ENCODE measurements at places on chromosomes 5 and 9. TPM values are rescaled to one million over a fixed set of nuclear protein-coding genes. Genes with fewer than 3 reads are reported as not detected.
A peak's percentile ranks its signal among the peaks of the same experiment; 100 is the strongest.

- no peak for DNase-seq
These were observed 248.0 kb downstream of the NTRK2 start for GRCh38 chr9:84917366-84918070.

PRDM9 gene
- total RNA-seq = not detected

S100Z gene
- total RNA-seq = not detected

DNA sequence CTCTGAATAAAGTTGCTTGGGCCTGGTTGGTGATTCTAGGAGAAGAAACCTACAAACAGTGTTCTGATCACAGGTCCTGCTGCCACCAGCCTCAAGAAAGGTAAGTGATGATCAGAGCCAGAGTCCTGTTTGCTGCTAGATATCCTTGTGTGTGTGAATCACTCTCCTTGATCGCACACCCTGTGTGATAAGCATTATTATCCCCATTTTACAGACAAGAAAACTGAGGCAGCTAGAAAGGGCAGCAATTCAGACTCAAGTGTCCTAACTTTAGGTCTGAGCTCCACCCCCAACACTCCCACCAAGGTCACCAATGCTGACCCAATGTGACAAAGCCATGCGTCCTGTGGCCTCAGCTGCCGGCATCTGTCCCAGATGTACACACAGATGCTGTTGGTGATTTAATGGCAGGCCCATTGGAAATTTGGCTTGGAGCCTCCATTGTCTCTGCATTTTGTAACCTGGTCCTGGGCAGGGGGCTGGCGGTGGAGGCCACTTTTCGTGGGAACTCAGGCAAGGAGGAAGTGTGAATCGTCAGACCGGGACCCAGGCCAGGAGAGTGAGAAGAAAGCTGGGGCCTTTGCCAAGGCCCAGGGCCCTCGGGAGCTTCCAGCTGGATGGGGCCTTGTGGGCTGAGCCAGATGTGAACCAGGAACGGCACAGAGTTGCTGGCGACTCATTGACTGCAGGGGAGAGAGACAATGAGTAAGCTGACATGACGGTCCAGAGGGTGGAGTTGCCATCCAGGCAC is 29.8 kb upstream of the GGTA1 start:
- DNase-seq = peak; percentile 4

DNA sequence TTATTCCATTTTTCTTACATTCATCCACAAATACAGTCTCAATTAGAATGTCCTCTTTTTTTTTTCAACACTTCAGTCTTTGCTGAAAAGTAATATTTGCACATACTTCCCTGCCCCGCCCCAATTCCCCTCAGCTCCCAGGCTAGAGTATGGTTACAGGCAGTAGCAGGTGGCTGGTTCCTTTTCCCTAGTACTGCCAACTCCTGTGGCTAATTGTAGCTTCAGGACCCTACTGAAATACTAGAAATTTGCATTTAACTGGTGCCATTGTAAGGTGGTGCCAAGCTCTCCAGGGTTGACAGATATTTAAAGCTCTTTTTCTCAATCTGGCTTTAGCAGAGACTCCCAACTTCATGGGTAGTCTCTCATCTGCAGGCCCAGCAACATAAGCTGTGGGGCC is 80.3 kb downstream of the FAM81B start:
- no peak for DNase-seq

GRCh38 chr9:23850242-23850689 is 24.2 kb upstream of the ELAVL2 start:
- no peak for DNase-seq

DNA sequence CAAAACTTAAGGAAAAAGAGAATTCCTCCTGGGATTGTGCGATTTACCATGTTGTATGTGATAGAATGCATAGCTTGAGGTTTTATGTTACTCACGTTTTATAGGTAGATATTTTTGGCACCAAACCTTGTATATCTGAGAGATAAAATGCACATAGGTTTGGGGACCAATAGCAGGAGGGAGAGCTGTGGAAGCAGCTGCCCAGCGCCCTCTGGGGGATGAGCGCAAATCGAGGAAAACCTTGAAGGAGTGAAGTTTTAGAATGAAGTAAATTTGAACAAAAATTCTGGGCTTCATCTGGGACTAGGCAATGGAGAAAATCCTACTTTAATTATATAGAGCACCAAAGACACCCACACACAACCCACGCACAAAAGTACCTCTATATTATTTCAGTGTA is 197.0 kb downstream of the ADCY2 start:
- no peak for DNase-seq

DNA sequence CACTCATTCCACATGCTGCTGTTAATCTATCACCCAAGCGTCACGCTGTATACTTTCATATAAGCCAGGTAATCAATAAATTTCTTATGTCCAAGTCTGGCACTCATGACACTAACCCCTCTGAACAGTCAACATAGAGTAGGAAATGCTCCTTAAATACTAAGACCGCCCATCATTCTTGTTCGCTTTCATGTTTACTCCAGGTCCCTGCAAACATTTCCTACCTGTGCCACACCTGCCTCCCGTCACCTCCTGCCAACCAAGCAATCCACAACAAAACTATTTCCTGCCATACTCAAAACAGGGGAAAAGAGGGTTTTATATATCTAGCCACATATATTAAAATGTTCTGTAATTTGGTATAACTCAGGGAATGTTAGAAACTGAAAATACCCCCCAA is 39.0 kb downstream of the ZFR start:
- no peak for DNase-seq

DNA sequence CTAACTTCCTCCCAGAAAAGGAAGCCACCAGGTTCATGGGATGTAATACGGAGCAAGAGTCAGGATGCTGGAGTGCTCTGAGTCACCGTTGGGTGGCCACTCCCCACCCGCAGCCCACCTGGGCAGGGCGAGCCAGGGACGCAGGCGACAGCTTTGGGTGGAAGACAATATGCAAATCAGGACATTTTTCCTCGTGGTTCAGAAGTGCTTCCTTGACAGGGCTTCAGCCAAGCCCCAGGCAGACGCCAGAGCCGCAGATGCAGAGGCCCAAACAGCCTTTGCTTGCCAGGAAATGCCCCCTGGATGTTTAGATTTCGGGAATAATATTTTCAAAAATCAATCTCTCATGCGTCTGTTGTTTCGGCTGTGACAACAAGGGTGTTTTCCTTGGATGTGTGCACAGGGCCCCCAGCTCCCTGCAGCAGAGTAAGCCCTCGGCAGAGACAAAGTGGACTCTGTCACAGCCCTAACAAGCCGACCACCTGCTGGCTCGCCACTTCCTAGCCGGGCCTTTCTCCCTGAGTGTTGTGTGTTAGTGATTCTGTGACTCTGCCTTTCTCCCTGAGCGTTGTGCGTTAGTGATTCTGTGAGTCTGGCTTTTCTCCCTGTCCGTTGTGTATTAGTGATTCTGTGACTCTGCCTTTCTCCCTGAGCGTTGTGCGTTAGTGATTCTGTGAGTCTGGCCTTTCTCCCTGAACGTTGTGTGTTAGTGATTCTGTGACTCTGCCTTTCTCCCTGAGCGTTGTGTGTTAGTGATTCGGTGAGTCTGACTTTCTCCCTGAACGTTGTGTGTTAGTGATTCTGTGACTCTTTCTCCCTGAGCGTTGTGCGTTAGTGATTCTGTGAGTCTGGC is 11.8 kb upstream of the SLC9A3 start:
- DNase-seq = no peak

DNA sequence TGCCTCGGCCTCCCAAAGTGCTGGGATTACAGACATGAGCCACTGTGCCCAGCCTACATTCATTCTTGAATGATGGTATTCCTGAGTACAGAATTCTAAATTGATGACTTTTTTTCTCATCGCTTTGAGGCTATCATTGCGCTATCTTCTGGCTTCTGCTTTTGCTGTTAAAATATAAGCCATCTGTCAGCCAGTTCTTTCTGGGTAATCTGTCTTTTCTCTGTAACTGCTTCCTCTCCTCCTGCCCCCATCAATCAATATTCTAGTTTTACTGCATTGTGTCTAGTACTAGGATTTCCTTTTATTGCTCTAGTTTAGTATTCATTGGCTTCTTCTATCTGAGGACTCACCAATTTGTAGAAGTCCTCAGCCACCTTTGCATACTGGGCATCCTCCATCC is 89.0 kb downstream of the PLPP1 start:
- no peak for DNase-seq

DNA sequence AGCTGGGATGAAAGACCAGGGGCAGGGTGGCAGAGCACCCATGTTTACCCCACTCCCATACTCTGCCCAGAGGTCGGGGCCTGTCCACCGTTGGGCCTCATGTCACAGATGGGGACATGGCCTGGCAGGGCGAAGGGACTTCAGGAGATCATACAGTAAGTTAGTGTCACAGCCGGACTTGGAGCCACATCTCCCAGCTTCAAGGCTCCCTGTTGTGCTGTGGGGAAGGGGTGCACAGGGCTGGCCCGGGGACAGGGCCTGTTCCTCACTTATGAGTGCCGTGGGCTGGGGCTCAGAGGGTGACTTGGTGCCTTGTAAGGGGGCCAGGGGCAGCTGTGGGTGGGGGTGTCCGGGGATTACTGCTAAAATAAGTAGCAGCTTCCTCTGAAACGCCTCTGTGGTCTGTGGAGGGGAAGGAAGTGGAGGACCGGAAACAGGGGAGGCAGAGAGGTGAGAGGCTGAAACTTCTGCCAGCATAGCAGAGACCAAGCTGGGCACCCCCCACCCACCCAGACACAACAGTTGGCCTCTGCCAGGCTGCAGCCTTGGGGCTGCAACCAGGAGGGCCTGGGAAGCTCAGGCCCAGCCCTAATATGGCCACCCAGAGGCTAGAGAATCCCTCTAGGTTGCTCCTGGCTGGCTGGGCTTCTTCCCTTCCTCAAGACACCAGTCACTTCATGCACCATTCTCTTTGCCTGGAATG is 41.1 kb upstream of the NEK6 start:
- DNase-seq = no peak

- no peak for DNase-seq
These were observed 45.3 kb upstream of the RICTOR start for GRCh38 chr5:39119404-39120051.

DNA sequence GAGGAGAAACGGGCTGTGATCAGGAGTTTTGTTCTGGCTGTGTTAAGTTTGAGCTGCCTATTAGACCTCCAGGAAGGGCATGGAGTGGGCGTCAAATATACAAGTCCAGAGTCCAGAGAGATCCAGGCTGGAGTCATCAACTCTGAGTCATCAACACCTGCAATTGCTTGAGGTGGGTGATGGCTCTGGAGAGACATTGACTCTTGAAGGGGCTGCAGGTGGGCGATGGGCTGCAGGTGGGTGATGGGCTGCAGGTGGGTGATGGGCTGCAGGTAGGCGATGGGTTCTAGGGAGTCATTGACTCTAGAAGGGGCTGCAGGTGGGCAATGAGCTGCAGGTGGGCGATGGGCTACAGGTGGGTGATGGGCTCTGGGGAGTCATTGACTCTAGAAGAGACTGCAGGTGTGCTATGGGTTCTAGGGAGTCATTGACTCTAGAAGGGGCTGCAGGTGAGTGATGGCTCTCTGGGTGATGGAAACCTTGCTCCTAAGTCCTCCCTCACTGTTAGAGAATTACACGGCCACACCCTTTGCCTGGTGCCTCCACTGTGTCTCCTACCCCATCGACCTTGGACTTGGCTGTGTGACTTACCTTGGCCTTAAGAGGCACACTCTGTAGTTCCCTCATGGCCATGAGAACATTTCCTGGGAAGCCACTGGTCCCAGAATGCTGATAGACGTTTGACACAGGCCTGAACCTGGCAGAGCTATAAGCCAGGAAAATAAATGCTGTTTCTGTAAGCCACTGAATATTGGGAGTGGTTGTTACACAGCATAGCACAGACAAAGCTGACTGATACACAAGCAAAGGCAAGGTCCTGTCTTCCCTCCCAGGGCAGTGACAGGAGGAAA is 10.4 kb upstream of the FIBCD1 start:
- DNase-seq = no peak

DNA sequence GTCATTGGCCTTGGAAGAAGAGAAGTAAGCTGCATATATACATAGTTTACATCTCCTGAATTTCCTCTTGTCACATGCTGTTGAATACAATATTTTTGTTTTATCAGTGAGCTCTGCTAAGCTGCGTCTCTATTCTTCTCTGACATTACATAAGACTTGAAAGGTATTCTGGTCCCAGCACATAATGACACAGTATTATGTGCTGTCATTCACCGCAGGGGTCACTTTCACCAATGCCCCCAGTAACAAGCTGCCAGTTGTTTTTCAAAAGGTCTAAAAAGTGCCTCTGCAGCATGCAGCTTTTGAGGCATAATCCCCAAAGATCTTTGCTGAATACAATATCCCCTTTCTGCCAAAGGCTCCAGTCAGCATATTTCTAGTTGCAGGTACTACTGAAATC is 349.0 kb upstream of the FAM174A start:
- DNase-seq = no peak

OR1Q1 gene
- not detected for total RNA-seq

GRCh38 chr9:126222835-126223431 is 103.7 kb upstream of the MVB12B start:
- DNase-seq = no peak

GRCh38 chr9:130194378-130194932 is 22.3 kb downstream of the NCS1 start:
- no peak for DNase-seq

GRHPR gene
- 55.8 TPM for total RNA-seq

- peak; percentile 54 for DNase-seq
These were observed 73.0 kb upstream of the SLC25A51 start for GRCh38 chr9:37976714-37977477.

All from SJSA1 (cell line).